ENCODE measurements at places on chromosomes 7 and 10.

- no peak for DNase-seq
Measured at GRCh38 chr7:5636446-5636835, 145.0 kb downstream of the RNF216 start.

- DNase-seq, result no peak
Measured at GRCh38 chr10:82037076-82037475, 162.1 kb downstream of the NRG3 start.

- DNase-seq, result no peak
Measured at GRCh38 chr7:74572301-74572979, 85.1 kb upstream of the GTF2I start.

DNA sequence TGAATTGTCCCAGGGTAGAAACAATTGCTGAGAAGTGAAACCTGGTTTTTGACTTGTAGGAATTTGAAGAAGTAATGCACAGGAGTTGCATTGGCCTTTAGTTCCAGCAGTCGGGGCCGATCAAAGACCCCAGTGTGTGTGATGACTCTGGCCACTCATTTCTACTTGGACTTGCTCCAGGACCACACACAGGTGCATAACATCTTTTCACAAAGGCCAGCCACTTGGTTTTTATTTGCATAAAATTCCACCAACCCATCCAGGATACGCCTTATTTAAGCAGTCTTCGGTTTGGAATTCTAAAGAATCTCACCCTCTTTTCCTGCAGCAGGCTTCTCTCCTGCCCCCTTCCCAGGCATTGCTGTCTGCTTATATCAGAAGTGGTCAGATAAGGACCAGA lies 162.0 kb upstream of the HABP2 start:
- DNase-seq, result no peak

GRCh38 chr10:44199991-44200655 lies 184.8 kb downstream of the CXCL12 start:
- no peak for DNase-seq

DNA sequence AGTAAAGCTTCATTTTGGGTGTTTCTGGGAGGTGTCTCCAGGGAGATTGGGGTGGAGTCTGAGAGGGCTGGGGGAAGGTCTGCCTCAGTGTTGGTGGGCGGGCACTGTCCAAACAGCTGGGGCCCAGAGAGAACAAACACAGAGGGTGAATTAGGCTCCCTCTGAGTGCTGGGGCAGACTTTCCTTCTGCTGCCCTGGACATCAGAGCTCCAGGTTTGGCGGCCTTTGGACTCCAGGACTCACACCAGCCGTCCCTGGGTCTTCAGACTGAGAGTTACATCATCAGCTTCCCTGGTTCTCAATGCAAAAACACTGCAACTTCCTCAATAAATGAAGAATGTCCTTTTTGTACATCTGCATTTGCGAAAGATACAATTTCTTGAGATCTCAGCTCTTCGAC lies 427.4 kb downstream of the PTPRN2 start:
- no peak for DNase-seq

- DNase-seq, result no peak
Measured at GRCh38 chr10:32412499-32412853, 33.5 kb upstream of the CCDC7 start.

GRCh38 chr7:33716581-33717477 lies 188.5 kb upstream of the BMPER start:
- DNase-seq, result no peak

DNA sequence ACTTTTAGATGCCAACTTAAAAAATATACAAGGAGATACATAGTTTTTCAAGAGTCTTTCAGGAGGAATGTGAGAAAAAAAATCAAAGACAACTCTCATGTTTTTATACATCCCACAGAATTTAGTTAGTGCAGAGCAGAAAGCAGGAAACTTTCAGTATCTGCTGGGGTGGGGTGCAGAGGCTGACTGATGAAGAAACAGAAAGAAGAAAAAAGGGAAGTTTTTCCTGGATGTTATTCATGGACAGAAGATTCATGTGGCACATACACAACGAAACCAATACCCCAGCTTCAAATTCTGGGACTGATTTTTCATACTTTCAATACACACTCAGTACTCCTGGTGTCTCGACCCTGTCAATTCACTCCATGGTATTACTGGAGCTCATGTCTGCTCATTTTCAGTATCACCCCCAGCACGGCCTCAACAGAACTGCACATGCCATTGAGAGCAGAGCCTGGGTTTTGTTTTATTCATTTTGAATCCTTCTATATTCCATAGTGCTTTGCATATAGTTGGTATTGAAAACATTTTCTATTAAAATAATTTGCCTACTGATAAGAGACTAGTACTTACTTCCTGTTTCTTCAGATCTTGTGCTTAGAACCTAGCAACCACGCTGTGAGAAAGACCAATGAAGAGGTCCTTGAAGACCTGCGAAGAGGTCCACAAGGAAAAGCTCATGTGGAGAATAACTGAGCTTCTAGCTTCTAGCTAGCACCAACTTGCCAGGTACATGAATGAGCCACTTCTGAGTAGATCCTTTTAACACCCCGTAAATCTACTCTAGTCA lies 49.0 kb downstream of the NDUFB2 start:
- no peak for DNase-seq

DNA sequence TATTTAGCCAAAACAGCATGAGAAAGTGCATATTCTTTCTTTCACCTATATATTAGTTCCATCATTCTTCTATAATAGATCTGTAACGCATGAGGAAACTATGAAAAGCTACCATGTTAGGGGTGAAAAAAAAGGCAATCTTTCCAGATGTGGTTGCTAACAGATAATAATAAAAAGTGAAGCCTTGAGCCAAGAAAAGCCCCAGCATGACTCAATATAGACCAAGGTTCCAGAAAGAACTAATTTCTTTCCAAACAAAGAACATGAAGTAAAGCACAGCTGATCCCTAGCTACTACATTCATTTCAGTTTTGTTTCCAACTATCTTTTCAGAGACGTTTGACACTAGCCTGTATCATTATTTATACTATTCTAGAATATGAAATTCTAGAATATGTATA lies 16.4 kb downstream of the ARL4A start:
- no peak for DNase-seq

DNA sequence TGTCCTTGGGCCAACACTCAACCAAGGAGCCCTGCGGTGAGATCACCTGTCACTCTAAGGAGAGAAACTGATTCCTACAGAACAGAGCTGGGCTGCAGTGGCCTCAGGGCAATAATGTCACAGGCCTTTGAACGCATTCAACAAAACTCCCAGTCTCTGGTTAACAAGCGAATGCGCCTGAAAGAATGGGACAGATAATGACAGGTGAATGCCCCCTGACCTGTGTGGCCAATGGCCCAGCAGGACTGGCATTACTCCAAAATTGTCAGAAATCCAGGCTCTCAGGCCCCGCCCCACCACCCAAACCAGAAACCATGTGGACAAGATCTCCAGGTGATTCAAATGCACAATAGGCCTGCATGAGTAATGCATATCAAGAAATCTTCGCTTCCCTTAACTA lies 277.7 kb upstream of the KLF6 start:
- no peak for DNase-seq

GRCh38 chr10:11144626-11145494 lies 127.2 kb downstream of the CELF2 start:
- DNase-seq, result no peak

DNA sequence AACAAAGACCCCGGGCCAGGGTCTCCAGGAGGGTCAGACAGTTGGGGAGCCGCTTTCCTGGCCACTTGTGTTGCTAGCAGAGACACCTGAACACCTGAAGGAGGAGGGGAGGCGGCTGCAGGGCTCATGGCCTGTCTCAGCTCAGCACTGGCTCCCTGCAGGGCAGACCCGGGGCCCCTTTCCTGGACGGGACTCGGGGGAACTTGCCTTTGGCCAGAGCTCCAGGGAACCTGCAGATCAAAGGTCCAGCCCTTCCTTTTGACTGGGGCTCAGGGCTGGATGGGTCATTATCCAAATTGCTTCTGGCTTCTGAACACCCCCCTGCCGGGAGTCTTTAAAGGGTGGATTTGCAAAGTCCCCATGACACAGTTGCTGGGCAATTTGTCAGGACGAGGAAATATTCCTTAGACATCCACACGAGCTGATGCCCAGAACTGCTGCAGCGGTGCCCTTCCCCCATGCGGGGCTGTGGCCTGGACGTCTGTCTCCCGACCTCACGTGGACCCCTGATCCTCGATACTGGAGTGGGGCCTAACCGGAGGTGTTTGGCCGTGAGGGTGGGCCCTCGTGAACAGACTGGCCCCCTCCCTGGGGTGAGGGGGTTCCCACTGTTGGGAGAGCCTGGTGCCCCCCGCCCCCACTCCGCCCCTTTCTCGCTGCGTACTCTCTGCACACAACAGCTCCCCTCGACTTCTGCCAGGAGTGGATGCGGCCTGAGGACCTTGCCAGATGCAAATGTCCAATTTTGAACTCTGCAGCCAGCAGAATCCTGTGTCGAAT lies 194.3 kb downstream of the ELFN1 start:
- DNase-seq, result no peak

GRCh38 chr7:140526787-140527664 lies 47.7 kb upstream of the MKRN1 start:
- no peak for DNase-seq

DNA sequence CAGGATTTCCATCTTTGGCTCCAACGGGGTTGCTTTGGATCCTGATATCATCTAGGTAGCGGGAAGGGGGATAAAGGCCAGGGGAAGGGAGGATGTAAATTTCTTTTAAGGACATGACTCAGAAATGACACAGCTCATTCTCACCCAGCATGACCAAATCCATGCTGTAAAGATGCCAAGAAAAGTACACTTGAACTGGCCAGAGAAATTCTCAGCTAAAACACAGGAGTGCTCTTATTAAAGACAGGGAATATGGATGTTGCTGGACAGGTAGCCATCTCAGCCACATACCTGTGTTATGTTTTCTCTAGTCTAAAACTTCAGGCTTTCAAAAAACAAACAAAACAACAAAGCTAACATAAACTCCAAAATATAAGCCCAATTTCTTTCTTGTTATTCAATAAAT lies 68.3 kb downstream of the NAMPT start:
- no peak for DNase-seq

DNA sequence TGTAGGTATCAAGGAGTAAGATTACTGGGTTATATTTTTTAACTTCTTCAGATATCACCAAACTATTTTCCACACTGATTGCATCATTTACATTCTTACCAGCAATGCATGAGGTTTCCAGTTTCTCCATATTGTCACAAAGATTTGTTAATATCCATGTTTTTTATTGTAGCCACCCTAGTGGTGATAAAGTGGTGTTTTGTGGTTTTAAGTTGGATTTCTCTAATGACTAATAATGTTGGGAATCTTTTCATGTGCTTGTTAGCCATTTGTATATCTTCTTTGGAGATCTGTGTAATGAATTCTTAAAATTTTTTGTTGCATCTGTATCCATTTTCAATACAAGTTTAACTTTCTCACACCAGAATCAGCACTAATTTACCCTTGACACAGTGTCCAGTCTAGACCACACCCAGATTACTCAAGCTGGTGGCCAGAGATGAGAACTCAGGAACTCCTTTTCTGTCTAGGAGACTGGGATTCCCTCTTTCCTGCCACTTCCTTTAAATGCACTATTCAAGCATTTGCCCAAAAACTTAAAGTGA lies 67.0 kb upstream of the PLXDC2 start:
- DNase-seq, result no peak

DNA sequence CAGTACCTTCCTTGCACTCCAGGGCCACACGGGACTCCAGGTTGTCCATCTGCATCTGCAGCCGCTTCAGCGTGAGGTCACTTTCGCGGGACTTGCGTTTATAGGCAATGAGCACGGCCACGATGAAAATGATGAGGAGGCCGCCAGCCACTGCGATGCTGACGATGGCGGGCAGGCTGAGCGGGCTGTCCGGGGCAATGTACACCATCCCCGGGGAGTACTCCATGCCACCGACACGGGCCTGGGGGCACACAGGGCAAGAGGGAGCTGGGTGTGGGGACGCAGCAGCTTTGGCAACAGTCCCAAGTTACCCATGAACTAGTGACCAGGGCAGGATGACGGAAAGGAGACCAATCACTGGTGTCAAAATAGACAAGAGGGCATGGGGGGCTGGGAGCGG lies 396.6 kb downstream of the PLXNA4 start:
- no peak for DNase-seq

DNA sequence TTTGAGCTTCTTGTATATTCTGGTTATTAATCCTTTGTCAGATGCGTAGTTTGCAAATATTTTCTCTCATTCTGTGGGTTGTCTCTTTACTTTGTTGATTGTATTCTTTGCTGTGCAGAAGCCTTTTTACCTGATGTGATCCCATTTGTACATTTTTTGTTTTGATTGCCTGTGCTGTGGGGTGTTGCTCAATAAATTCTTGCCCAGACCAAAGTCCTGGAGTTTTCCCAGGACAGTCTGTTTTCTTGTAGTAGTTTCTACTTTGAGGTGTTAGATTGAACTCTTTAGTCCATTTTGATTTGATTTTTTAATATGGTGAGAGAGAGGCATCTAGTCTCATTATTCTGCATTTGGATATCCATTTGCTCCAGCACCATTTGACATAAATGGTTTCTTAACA lies 588.7 kb upstream of the MBL2 start:
- DNase-seq, result no peak

DNA sequence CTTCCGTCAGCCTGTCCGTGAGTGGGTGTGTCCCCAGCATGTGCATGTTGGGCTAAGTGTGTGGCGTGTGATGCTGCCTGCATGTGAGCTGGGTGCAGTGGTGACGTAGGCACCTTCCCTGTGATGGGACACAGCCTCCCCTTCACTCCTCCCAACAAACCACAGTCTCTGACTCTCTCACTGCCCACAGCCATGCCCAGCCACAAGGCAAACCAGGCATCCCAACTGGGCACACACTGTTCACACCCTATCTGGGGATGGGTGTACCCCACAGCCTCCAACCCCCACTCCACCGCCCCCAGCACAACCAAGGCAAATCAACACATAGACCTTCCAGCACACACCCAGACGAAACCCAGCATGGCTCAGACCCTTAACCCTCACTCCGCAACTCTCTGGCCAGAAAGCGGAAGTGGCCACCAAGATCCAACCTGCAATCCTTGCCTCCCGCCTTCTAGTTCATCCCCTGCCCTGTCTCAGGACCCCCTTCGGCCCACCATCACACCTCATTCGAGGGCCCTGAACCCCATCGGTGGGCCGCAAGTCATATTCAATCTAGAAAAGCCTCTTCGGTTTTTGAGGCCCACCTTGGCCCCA lies 10.4 kb downstream of the PSD start:
- DNase-seq, result no peak

DNA sequence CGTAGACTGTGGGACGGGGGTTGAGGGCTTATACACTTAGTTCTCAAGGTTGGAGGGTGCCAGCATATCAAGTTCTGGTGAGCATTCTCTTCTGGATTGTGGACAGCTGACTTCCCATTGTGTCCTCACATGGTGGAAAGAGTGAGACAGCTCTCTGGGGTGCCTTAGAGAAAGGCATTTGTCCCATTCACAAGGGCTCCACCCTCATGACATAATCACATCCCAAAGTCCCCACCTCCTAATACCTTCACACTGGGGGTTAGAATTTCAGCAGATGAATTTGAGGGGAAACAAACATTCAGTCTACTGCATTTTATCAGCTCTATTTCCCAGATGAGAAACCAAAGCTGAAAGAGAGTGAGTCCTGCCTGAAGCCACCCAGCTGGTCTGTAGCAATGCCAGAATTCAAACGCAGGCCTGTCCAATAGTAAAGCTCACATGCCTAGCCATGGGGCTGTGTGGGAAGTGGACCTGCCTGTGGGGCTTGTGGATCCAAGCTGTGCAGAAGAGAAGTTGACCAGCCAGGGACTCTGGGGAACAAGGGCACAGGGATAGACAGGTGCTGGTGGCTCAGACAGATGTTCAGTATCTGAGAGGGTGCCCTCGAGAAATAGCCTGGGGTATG lies 34.9 kb upstream of the LOXL4 start:
- DNase-seq, result no peak

Measured in NCI-H748 treated with DMSO at 0.1 percent for 48 hours (cell line).